ENCODE measurements at places on chromosomes 6 and 20.

GRCh38 chr6:14871221-14871620, 374.6 kb upstream of the JARID2 start:
- no peak for DNase-seq

DNA sequence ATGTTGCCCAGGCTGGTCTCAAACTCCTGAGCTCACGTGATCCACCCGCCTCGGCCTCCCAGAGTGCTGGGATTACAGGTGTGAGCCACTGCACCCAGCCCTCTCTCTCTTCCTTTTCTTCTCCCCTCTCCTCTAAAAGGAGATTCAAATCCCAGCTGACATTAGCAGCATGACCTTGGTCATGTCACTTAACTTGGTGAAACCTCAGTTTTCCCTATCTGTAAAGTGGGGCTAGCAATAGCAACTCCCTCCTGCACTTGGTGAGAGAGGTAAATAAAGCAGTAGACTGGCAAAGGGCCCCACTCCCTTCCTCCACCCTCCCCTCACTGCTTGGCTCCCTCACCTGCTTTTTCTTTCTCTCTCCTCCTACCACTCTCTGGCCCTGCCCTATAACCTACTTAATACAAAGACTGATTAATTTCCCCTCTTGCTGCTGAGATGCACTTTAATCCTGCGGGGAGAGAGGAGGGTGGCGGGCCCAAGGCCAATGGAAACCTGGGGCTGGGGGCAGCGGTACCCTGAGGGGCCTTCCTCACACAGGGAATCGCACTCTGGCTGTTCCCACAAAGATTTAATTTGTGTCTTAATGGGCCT, 54.2 kb upstream of the ZFAND3 start:
- no peak for DNase-seq

GRCh38 chr20:20241976-20242375, 125.9 kb upstream of the INSM1 start:
- no peak for DNase-seq

GRCh38 chr6:47254906-47255305, 54.8 kb downstream of the TNFRSF21 start:
- no peak for DNase-seq

- no peak for DNase-seq
Measured at GRCh38 chr6:132390017-132390416, 11.3 kb downstream of the MOXD1 start.

GRCh38 chr6:101208152-101208551, 185.4 kb upstream of the GRIK2 start:
- DNase-seq: no peak
